SHP77 treated with DMSO at 0.1 percent for 48 hours (cell line): ENCODE measurements at places on chromosomes 2 and 18.

GRCh38 chr2:13113002-13113401 lies 396.3 kb downstream of the TRIB2 start:
- peak; percentile 28 for DNase-seq

GRCh38 chr18:74892066-74892627 lies 294.5 kb downstream of the ZNF407 start:
- peak; percentile 22 for DNase-seq

DNA sequence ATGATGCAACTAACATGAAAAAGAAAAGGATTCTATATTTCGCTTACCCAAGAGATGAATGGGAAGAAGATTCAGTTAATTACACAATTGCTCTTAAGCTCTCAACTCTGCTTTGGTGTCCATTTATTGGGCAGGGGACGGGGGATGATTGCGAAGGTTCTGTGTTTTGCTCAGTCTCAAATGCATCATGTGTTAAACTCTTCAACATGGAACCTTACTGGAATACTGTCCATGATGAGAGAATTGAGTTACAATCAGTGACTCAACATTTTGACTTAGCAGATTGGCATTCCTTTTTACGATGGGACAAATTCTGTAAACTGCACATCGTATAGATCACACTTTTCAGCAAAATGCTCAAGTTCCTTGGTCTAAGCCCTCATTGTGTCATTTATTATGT lies 135.6 kb downstream of the RBMS1 start:
- DNase-seq = no peak

- no peak for DNase-seq
Observed at GRCh38 chr2:232567721-232568120, 17.2 kb downstream of the EIF4E2 start.

- DNase-seq = peak; percentile 52
Observed at GRCh38 chr18:24726727-24727492, 266.5 kb downstream of the HRH4 start.

DNA sequence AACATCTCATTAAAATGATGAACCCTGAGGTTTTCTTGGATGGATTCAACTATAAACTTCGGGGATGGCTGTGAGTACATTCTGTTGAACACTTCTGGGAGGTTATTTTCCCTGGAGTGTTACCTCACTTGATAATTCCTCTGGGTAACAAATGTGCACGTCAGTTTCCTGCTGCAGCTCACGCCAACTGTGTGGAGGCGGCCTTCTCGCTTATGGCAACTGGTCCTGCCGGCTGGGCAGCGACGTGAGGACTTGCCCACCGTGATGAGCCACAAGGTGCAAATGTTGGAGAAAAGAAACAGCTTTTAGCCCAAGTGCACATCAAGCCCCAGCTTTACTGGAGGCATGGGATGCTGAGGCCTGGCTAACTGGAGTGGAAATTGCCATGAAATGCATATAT lies 15.9 kb downstream of the MYCN start:
- no peak for DNase-seq

- no peak for DNase-seq
Observed at GRCh38 chr2:214648520-214648919, 161.0 kb downstream of the BARD1 start.

DNA sequence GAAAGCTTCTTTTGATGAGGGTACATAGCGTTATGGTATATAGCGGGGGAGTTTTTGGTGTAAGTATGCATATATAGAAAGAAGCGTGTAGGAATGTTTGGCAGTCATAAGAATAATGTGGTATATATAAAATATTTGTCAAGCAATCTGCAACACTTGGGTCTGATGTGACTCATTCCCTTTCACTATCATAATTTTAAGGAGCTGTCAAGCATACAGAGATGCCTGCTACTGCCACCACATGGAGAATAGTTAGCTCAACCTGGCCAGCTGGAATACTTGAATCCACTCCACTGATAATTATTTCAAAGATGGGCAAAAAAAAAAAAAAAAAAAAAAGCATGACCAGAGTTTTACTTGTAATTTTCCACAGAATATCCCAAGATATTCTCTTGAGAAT lies 559.8 kb upstream of the REG3G start:
- DNase-seq = no peak

DNA sequence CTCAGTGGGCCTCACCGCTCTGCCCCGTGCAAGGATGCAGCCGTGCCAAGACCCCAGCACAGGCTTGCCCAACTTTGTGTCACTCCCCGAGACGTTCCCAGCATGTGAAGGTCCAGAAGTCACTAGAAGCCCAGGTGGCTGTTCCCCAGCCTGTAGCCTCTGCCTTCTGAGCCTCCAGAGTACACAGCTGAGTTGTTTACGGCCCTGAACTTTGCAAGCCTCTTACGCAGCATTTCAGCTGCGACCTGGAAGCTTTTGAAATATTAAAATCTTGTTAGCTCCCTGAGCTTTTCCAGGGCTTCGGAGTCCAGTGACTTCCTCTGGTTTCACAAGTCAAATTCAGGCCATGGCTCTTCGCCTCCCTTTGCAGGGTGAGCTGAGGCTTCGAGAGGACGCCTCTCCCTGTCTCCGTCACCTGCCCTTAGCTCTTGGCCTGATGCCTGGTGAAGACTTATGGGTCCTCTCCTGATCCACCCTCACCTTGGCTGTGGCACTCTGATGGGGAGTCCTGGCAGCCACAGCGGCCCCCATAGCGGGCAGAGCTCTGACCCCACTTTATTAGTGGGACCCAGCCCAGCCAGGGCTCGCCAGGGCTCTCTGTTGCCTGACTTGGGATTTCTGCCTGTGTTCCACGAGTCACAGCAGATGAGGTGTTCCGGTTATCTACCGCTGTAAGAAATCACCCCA lies 76.5 kb upstream of the HPCAL1 start:
- no peak for DNase-seq

- no peak for DNase-seq
Observed at GRCh38 chr2:111207851-111208250, 87.1 kb downstream of the BCL2L11 start.

GRCh38 chr2:172804423-172804822 lies 68.8 kb downstream of the RAPGEF4 start:
- DNase-seq = no peak

DNA sequence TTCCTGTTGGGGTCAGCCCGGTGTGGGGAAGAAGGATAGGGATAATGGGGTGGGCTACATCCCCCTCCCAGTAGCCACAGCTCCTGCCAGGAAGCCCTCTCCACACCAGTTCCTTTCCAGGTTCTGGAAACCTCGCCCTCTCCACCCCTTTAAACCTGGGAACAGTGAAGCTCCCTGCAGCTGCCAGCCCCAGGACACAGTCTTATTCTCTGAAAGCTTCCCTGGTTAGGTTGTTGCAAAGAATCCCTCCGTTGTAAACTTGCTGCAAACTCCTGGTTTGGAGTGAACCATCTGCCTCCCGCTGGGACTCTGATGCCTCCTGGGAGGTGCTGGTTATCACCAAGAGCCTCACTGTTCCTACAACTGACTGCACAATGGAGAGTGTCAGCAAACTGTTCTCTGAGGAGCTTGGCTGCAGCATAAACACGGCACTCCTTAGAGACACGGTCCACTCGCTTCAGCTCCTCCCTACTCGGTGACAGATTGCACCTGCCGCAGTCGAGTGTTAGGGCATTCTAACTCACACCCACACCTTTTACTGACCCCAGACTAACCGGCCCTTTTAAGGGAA lies 261.8 kb upstream of the RAB6C start:
- DNase-seq = no peak

GRCh38 chr18:68722821-68723220 lies 7.9 kb upstream of the TMX3 start:
- no peak for DNase-seq

GRCh38 chr2:118088051-118089024 lies at the start of gene INSIG2:
INSIG2 (plus strand) TSS chr2:118088471; CDS start chr2:118096557, 8,086 bp downstream.
- peak; percentile 98 for DNase-seq

- DNase-seq = no peak
Observed at GRCh38 chr18:79332646-79333045, 63.1 kb upstream of the NFATC1 start.

DNA sequence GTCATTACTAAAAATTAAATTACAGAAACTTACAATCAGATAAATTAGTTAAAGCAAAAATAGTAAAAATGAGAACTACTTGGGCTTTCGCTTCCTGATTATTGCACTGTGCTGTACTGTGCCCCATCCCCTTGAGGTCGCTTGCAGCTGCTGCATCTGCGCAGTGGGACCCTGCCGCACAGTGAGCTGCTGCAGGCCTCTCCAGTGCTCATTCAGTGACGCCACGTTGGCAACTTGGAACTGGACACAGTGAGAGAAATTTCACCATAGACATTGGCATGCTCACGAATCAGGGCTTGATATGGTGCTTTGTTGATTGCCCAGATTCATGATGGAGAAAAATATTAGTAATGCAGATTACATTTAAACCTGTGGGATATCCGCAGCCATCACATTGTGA lies 290.8 kb upstream of the MYT1L start:
- DNase-seq = no peak

- DNase-seq = no peak
Observed at GRCh38 chr2:221641181-221641871, 69.2 kb upstream of the EPHA4 start.

DNA sequence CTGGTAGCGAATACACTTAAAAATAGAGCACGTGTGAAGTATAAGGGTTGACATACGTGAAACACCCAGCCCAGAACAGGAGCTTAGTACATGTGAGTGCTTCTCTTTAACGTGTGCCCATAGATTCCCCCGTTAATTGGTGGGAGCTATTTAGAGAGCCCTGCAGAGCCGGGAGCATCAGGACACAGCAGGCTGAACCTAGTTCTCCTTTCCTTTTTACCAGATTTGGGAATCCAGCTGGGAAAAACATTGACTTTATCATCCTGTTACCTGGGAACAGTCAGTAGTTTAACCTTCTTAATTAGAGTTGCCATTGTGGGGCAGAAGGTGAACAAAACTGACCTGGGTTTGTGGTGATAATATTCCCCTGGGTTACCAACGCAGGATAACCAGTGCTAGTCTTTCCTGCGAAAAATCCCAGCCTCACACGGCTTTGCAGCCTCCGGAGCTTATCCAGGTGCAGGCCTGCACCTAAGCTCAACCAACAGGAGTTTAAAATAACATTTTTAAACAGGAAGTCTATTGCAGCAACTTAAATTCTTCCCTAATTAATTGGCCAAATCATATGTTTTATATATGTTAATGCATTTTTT lies 78.1 kb upstream of the SPTBN1 start:
- no peak for DNase-seq

DNA sequence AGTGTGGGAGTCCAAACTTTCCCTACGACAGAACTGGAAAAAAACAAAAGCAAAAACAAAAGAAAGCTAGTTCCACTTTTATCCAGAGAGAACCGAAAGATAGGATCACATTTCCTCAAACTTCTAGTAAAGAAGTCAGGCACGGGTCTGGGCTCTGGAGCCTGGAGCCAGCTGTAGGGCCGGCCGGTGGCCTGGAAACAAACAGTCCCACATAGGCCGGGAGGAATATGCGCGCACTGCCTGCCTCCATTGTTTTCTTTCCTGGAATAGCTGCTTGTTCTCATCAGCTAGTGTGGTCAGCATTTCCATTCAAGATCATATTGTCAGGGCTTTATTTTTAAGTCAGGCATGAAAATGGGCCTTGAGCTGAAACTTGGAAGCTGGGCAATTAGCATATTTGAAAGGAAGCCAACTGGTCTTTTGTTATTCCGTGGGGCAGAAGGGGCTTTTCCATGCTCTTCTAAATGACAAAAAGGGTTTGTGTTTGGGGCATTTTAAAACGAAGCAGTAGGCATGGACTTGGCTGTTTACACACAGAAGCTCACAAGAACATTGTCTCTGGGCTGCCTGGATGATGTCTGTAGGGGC lies 58.7 kb upstream of the RFX8 start:
- no peak for DNase-seq

DNA sequence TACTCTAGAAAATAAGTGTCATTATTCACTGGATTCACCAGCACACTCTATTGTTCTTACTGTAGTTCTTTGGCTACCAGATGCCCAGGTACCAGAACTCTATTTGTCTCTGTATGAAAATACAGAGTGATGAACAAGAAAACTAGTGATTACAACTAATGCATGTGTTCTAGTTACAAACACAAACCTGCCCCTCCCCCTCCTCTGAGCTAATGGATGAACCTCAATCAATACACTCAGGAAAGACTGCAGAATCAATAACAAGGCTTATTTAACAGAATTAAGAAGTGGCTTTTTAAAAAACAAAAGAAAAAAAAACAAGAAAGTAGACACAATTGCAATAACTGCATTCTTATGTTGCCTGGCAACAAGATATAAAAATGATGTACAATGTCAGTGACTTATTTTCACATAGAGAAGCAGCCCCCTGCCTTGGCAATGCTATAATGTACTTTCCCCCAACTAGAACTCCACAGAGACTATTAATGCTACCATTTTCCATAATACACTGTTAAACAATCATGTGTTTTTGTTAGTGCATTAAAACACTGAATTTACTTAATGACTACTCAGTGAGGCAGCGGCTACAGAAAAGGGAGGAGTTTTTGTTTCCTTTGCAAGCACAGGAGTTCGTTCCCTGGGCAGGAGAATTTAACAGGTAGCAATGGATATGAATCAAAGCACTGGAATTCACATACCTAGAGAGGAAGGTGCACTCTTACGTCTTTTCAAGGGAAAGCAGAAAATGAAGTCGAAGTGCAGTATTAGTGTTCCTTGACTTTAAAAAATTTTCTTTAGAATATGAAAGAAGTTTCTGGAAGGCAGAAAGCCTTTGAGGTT lies 318.8 kb upstream of the REV1 start:
- DNase-seq = no peak

- no peak for DNase-seq
Observed at GRCh38 chr2:188414411-188414810, 122.7 kb downstream of the GULP1 start.
